ENCODE measurements at places on chromosomes 4 and X.

- DNase-seq = no peak
These were observed 51.7 kb downstream of the TBC1D9 start for GRCh38 chr4:140704392-140704960.

DNA sequence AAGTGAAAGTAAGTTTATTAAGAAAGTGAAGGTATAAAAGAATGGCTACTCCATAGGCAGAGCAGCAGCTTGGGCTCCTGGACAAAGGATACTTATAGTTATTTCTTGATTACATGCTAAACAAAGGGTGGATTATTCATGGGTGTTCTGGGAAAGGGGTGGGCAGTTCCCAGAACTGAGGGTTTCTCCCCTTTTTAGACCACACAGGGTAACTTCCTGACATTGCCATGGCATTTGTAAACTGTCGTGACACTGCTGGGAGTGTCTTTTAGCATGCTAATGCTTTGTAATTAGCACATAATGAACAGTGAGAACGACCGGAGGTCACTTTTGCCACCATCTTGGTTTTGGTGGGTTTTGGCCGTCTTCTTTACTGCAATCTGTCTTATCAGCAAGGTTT lies 557.6 kb downstream of the SPRY1 start:
- DNase-seq = no peak

- no peak for DNase-seq
These were observed 163.9 kb upstream of the MAMLD1 start for GRCh38 chrX:150199181-150199580.

- no peak for DNase-seq
These were observed 48.4 kb downstream of the PRKG2 start for GRCh38 chr4:81166458-81167160.

DNA sequence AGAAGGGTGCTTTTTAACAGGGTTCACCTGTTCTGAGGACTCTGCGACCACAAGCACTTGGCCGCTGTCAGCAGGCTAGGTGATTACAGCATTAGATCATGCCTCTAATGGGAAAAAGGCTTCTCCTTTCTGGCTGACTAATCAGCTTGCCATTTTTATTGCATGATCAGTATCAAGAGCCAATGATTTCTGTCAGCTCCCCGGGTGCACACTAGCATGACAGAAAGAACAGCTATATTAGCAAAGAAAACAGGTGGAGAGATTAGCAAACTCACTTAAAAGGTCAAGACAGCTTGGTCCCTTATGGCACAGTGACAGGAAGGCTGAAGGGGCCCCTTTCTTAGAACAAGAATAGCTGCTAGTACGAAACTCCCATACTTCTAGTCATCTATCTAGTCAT lies 170.0 kb downstream of the SMIM20 start:
- no peak for DNase-seq

DNA sequence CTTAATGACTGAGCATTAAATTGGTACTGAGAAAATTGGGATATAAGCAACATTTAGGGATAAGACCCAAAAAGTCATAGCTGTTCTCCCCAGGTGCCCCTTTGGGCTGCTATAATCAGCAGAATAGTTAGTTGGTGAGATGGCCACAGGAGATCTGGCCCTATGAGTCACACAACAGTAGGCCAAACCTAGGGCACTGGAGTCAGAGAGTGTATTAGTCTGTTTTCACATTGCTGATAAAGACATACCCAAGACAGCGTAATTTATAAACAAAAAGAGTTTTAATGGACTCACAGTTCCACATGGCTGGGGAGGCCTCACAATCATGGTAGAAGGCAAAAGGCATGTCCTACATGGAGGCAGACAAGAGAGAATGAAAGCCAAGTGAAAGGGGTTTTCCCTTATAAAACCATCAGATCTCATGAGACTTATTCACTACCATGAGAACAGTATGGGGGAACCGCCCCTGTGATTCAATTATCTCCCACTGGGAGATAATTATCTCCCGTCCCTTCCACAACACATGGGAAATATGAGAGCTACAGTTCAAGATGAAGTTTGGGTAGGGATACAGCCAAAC lies 338.3 kb upstream of the NR3C2 start:
- no peak for DNase-seq

- no peak for DNase-seq
These were observed 25.5 kb upstream of the CBLL2 start for GRCh38 chrX:22247169-22247568.

GRCh38 chrX:107728371-107729099 lies 47.1 kb downstream of the TSC22D3 start:
- DNase-seq = no peak

DNA sequence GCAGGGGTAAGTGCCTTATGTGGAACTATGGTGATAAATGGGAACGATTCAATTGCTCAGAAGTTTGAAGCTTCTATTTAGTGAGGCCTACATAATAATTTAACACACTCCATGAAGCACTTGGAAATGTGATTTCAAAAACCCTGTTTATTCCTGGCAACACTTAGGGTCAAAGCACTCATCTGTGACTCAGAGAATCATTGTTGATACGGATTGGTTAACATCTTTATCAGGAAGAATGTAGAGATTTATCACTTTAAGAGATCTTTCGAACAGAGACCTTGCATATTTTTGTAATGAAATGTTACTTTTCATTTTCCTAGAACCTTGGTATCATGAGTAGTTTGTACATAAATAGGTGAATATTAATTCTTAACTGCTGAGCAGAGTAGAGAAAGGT lies 269.1 kb upstream of the SLIT2 start:
- no peak for DNase-seq

DNA sequence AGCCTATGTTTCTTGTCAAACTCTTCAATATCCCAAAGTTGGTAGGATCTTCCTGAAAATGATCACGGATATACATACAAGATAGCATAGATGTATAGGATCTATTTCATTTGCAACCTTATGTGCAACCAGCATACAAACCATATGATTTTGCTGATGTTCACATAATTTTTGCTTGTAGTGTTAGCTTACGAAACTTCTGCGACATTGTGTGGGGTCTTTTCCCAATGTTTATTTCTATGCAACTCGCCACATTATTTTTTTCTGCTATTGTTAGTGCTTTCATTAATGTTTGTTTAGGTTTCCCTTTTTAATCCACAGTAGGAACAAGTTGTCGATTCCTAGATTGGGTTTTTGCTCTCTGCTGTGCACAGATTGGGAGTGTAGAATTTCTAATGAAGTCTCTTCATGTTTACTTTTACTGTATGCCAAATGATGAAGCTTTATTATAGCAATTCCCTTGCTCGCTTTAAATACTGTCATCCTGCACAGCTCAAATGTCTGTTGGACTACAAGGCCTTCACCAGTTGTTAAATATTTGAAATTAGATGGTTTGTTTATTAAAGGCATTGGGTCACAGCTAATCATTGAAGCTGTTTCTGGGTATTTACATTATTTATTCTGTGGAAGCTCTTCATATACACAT lies 257.6 kb upstream of the PCDH7 start:
- DNase-seq = no peak

GRCh38 chr4:8344377-8344776 lies 74.8 kb downstream of the HTRA3 start:
- no peak for DNase-seq

DNA sequence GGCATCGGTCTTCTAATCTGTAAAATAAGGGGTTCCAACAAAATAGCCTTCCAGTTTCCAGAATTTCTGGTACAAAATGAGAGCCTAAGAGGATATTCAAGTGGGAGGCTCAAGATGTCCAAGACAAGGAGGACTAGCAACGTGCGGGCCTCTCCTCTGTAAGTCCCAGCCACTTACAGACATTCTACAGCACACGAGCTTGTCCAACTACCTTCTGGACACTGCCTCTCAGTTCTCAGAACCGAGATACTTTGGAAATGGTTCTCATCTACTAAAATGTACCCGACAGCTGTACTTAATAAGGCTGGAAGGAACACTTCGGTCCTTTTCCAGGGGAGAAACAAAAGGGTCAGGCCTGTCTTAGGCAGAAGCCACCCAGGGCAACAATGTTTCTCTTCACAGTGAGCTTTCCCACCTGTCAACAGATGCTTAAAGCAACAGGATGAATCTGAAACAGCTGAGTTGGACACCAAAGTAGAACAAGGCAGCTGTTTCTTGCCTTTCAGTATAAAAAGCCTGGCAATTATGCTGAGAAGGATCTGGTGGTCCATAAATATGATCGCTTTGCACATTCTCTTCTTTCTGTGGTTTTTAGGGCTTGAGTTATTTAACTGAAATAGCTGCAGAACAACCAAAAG lies 127.0 kb downstream of the HS6ST2 start:
- DNase-seq = no peak

DNA sequence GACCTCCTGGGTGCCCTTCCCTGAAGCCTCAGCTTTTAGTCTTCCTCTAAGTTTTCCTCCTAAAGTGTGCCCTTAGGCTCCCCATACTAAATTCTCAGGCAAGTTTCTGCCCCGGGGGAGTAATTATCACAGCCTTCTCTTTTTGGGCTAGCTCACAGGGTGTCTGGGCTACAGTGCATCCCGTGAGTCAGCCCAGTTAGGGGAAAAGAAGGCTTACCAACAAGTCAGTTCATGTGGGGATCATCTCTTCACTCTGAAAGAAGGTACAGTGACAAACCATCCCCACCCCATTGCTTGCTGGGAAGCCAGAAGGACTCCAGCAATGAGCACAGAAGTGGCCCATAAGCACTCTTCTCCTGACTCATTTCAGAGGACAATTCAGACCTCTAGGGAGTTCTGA lies 134.7 kb upstream of the FAM9C start:
- DNase-seq = no peak

DNA sequence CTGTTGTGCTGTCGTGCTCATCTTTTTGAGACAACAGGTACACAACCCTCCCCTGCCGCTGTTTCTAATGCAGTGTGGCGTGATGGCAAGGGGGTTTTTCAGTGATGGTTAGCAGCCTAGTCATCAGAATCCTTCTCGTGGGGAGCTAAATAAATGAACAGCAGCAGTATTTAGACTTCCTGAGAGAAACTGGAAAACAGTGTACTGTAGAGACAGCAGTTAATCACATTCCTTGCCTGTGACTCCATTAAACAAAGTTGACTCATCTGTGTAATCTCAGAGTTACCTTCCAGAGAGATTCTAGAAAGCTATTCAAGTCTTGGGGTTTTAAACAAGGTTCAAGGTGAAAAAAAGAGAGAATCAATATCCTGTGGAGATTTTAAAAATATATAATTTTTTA lies 1753.2 kb upstream of the PCDH7 start:
- DNase-seq = no peak

- DNase-seq = no peak
These were observed 147.7 kb downstream of the DCK start for GRCh38 chr4:71141125-71141524.

- DNase-seq = no peak
These were observed 266.1 kb upstream of the ANXA10 start for GRCh38 chr4:167826281-167826680.
